ENCODE measurements at places on chromosomes 4 and X. TPM values are rescaled to one million over a fixed set of nuclear protein-coding genes. Genes with fewer than 3 reads are reported as not detected.

APLN gene
- 1.1 TPM for total RNA-seq

TCEAL3 gene
- total RNA-seq = 33.4 TPM

- DNase-seq = no peak
These were observed 1074.2 kb downstream of the STIM2 start for GRCh38 chr4:27934871-27935270.

DNA sequence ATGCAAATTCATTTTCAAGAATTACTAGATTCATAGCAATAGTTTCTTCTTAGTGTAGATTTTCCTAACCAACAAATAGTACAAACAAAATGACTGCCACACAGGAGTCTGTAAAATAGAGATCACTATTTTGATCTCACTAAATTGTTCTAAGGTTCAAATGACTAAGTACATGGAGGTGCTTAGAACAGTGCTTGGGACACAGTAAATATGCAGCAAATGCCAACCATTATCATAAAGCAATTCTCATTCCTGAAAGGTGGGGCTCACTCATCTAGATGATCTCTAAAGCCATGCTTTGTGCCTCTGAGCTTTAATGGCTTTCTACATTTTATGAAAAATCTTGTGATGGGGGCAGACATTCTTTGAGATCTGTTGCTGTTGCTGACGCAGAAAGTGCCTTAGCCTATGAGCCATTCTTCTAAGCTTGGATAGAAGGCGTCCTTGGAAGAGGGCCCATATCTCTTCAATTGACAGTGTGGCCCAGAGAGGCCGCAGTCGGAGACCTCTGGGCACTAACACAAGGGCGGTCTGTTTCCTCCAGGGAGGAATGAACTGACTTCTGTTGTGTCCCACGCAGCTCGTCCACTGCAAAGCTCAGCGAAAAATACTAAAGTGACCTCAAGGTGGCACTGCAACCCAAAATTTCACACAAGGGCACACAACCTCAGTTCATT lies 23.5 kb downstream of the TLR10 start:
- DNase-seq = peak; percentile 68

DNA sequence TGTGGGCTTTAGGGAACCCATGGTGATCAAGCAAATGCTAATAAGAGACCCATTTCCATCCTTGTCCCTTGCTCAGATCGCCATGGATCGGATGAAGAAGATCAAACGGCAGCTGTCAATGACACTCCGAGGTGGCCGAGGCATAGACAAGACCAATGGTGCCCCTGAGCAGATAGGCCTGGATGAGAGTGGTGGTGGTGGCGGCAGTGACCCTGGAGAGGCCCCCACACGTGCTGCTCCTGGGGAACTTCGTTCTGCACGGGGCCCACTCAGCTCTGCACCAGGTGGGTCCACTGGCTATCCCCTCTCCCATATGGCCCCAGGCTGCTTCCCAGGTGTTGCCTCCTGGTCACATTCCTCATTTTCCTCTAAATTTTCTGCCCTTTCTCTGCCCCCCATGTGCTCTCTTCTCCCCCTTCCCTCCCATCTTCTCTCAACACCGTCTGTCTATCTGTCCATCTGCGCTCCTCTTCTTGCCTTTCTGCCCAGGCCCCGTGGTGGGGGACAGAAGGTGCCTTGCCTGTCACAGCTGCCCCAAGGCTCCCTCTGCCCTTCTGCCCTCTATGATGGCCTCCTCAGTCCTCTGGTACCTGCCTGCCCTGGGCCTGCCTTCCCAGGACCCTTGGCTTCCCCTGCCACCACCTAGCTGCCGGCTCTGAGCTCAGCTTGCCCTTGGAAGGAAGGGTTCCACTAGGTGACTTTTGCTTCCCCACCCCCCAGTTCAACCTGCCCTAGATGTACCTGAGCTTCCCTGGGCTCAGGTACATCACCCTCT lies 5.2 kb downstream of the CDK16 start:
- no peak for DNase-seq

- DNase-seq = peak; percentile 10
These were observed 69.6 kb upstream of the NDP start for GRCh38 chrX:44042751-44043150.

- no peak for DNase-seq
These were observed 687.1 kb downstream of the KLHL13 start for GRCh38 chrX:117429501-117429900.

- no peak for DNase-seq
These were observed 53.5 kb downstream of the HTRA3 start for GRCh38 chr4:8322794-8323704.

DNA sequence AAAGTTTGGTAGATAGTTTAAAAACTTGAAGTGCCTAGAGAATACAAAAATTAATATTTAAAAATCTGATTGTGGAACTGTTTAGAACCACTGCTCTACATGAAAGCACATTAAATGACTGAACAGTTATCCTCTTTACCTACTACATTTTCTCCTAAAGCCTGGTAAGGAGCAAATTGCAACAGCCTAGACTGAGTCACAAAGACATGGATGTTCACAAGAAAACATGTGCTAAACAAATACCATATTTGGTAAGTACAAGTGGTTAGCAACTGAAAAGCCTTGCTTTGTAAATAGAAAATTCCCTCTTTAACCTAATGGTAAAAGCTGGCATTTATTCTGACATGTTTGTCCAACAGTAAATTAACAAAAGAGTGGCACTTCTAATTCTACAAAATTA lies 203.1 kb downstream of the FBXO8 start:
- peak; percentile 65 for DNase-seq

YY2 gene
- total RNA-seq = 0.38 TPM

GRCh38 chr4:158581161-158581560 lies 59.5 kb downstream of the RXFP1 start:
- DNase-seq = peak; percentile 75

ADGRL3 gene
- total RNA-seq = not detected

- DNase-seq = no peak
These were observed 91.1 kb upstream of the MAOA start for GRCh38 chrX:43564953-43565352.

DNA sequence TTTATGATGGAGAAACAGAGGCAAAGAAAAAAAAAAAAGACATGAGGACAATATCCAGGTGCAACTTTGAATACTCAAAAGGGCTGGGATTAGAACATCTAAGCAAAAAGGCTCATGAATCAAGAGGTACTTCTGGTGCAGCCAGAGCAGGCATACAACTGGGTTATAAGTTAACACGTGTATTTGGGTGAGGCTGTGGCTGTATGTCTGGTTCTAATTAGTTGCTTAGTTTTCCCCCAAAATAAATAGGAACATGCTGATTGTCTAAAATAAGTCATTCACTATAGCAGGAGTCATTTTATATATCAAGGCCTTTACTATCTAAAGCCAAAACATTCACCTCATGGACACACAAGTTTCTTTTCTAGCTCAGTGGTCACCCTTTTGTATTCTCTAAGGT lies 20.2 kb downstream of the NHS start:
- peak; percentile 27 for DNase-seq

- no peak for DNase-seq
These were observed 326.2 kb upstream of the SLIT2 start for GRCh38 chr4:19925516-19925915.

DNA sequence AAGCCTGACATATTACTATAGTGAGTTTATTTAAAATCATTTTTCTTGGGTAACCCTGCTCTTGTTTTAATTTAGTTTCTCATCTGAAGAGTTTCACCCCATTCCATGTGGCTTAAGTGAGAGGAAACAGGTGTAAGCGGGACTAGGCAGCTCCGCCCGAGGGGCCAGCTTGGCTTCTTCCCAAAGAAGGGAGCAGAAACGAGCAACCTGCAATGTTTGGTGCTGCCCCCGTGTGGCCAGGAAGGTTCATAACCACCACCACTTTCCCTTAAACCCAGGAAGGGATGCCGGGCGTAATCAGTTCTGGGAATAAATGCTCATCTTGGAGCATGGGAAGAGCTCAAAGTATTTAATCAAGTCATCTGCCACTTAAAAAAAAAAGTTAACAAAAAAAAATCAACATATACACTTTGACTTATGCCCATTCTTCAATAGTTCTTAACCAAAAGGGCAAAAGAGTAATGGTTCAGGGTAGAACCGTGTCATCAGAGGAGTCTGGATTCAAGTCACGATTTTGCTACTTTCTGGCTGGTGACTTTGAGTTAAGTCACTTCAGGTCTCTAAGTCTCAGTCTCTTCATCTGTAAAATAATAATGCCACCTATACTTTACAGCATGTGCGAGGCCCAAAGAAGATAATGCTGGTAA lies 147.9 kb downstream of the NSUN7 start:
- peak; percentile 68 for DNase-seq

TMEM31 gene
- not detected for total RNA-seq

DNA sequence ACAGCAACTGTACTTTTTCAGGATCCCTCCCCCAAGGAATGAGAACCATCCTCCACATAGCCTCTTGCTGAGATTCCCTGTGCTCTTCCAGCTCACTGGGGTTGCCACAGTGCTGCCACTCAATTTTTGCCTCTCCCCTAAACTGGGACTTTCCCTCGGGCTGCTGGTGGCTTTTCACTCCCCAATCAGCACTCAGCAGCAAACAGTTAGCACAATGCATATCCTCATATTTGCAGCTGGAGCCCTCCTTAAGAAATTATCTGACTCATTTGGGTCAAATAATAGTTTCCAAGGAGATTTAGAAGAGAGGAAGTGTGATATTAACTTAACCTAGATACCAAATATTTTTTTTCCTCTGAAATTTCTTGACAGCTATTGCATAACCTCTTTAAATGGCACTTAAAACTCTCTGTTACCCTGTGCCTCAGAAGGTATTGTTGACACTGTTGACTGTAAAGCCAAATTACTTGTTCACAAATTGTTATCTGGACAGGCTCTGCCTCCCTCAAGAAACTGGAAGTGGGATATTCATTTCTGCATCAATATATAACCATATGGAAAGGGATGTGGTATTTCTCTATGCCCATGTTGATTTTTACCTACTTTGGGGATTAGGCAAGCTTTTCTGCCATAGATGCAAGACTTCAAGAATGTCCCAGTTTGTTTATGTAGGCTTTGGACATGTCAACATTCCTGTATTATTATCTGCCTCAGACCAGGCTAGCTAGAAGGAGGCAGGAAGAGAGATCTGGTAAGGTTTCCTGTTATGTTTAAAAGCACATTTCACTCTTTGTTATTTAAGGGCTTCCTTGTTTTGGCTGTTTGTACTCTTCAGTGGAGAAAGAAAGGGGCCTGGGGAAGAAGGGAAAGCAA lies 58.0 kb downstream of the SEPTIN11 start:
- peak; percentile 80 for DNase-seq

DNA sequence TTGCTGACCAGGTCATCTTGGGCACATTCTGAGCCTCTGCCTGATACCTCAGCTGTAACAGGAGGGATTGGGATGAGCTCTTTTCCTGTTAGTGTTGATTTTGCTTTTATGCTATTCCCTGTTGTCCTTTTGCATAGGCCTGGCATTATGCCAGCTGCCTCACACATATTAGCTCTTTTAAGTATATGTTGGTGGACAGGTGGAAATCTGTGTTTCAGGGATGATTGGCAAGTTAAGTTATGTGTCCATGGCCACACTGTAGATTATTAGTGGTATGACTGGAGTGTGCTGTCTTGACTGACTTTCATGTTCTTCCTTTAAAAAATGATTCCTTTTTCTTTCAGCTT lies 28.9 kb downstream of the NSD2 start:
- DNase-seq = no peak

- DNase-seq = peak; percentile 41
These were observed 395.1 kb downstream of the RAB28 start for GRCh38 chr4:13088726-13089658.

IL2 gene
- not detected for total RNA-seq

GRCh38 chr4:2482693-2483092 lies 13.8 kb downstream of the RNF4 start:
- peak; percentile 61 for DNase-seq

MMGT1 gene
- total RNA-seq = 30.6 TPM

- no peak for DNase-seq
These were observed 327.3 kb upstream of the TRAM1L1 start for GRCh38 chr4:117412661-117413060.

CLDN34 gene
- total RNA-seq = not detected

GRCh38 chrX:19739683-19740082 lies 147.7 kb downstream of the SH3KBP1 start:
- peak; percentile 82 for DNase-seq

DNA sequence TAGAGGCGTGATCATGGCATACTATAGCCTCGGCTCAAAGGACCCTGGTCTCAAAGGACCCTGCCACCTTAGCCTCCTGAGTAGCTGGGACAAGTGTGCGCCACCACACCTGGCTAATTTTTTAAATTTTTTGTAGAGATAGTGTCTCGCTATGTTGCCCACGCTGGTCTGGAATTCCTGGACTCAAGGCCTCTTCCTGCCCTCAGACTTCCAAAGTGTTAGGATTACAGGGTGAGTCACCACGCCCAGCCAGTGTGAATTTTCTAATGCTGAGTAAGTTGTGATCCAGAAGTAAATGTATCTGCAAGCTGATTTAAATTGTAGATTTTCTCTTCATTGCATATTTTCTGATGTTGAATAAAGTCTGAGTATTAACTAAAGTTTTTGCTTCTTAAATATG lies 2.6 kb upstream of the ZNF674 start:
- peak; percentile 78 for DNase-seq

GRCh38 chr4:38620065-38620464 lies 43.9 kb upstream of the KLF3 start:
- DNase-seq = no peak

DMP1 gene
- total RNA-seq = not detected

DNA sequence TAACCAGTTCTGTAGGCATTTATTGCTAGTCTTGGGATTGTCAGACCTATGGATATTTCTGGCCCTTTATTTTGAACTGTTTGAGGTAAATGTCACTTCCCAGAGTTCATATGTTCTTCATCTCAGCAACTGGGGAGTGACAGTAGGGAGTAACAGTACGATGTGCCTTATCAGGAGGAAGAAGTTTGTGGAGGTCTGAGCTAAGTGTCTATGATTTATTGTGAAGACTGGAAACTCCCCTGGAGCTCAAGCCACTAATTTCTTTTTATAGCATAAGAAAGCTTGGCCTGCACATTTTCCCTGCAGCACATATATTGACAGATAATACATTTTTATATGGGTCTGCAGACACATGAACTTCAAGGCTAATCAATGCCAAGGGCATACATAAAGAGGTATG lies 383.8 kb downstream of the GRXCR1 start:
- DNase-seq = no peak

GRCh38 chr4:15586066-15586465 lies 69.1 kb downstream of the FBXL5 start:
- DNase-seq = peak; percentile 4

DNA sequence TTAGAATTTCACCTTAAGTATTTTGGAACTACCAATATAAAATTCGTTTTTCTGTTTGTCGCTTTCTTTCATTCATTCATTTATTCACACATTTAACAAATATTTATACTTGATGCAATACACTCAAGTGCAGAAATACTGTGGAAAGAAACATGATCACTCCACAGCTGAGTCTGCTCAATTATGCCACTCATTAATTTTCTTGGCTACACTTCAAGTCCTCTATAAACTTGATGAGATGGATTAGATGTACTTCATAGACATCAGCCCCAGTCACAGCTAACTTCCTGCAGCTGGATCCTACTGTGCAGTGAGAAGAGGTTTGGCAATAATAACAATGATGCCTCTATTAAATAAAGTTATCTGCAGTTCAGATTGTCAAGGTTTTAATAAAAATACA lies 208.1 kb downstream of the PDGFC start:
- DNase-seq = no peak

MAPK10 gene
- total RNA-seq = 0.89 TPM

All from GM23248 (cell line).